ENCODE measurements at places on chromosomes 2 and 18.
A peak's percentile ranks its signal among the peaks of the same experiment; 100 is the strongest.

GRCh38 chr2:128467321-128467969, 148.8 kb upstream of the HS6ST1 start:
- no peak for DNase-seq

- DNase-seq, result peak; percentile 2
These were observed 1029.1 kb upstream of the KLHL29 start for GRCh38 chr2:22355816-22356433.

DNA sequence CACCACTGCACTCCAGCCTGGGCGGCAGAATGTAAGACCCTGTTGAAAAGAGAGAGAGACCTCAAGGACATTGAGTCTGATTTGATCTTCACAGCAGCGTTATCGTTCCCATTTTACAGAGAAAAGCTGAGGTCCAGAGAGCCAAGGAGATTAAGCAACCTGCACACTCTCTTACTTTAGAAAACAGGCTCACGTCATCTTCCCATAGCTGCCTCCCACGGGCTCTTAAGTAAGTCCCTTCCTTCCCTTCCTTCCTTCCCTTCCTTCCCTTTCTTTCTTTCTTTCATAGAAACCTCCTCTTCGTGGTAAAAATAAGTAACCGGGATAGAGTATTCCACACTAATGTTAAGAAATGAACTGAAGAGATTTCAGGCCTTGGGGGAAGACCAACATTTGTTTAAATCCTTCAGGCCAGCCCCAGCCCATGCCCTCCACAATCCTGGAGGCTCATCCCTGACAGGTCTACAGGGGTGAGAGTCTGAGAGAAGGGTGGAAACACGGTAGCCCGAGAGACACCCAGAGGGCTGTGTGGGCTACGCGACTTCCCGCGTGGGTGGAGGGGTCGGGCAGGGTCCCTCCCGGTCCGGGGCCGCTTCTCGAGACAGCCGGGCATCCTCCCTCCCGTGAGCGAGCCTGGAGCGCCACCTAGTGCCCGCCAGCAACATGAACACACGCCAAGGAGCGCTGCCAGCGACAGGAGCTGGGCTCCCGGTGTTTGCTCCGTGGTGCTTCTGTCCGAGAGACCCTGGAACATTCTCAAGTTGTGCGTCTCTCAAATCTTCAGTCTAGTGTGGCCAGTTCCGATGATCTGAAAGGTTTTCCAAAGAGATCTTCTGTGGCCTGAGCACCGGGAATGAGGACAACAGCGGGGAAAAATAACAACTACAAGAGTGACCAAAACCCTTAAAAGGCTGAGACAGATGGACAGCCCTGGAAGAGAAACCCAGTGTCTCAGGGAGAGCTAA, 160.3 kb downstream of the INO80D start:
- DNase-seq, result peak; percentile 48

GRCh38 chr2:161102770-161103450, 57.3 kb upstream of the TANK start:
- DNase-seq, result no peak

- no peak for DNase-seq
These were observed 8.9 kb downstream of the SLC4A3 start for GRCh38 chr2:219636144-219636915.

- no peak for DNase-seq
These were observed 141.3 kb downstream of the EML6 start for GRCh38 chr2:54864727-54865126.

- DNase-seq, result no peak
These were observed 59.9 kb downstream of the ZRANB3 start for GRCh38 chr2:135471106-135471505.

GRCh38 chr2:135664623-135665068, 77.0 kb upstream of the UBXN4 start:
- no peak for DNase-seq

Data from stimulated activated CD8-positive, alpha-beta memory T cell treated with anti-CD3 and anti-CD28 coated beads, Interleukin-15, amount 100 ng/mL, for 48 hours (primary cell).